GM12878 (cell line): ENCODE measurements at places on chromosomes 2 and 18.
A peak's percentile ranks its signal among the peaks of the same experiment; 100 is the strongest.

DNA sequence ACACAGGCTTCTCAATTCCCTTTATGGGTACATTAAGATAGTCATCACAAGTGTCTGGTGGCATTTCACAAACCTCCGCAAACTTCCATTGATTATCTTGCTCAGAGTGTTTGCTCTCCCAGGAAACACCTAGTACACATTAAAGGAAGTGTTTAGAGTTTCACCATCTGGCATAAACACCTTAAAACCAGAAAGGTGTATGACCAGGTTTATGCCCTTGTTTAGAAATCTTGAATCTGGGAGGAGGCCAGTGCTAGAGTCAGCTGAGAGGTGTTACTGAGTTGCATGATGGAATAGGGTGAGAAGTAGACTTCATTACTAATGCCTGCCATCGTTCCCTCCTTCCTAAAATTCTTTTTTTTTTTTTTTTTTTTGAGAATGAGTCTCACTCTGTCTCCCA is 78.9 kb upstream of the FAM237A start:
- H3K27ac ChIP-seq: no peak overlapping the region
- H3K36me3 ChIP-seq: no peaks in the 10 kb centered on the region
- no peaks in the 10 kb centered on the region for H3K4me1 ChIP-seq
- no peak for DNase-seq
- H3K4me3 ChIP-seq: no peak overlapping the region

DNA sequence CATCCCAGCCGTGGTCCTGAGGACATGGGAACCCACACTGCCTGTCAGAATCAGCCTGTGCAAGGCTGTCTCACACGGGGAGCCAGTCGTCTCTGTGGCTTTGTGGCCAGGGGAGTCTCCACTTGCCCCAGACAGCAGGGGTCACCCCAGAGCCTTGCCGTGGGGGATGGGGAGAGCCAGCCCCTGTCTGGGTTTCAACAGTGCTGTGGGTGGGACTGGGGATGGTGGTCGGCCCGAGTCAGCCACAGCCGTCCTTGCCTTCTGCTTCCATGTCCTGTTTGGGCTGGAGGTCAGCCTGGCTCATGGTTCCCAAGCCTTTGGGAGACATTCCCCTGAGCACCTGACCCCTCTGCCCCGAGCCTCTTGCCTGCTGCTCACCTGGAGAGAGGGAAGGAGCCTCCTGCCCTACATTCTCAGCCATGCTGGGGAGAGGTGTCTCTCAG is 19.6 kb downstream of the GPR35 start:
- H3K27ac ChIP-seq: no peak overlapping the region
- H3K27me3 ChIP-seq: no peaks in the 10 kb centered on the region; the same call in 1 of the 2 replicates
- DNase-seq: no peak
- H3K4me3 ChIP-seq: no peak overlapping the region
- H3K4me1 ChIP-seq: no peaks in the 10 kb centered on the region
- H3K36me3 ChIP-seq: no peaks in the 10 kb centered on the region

DNA sequence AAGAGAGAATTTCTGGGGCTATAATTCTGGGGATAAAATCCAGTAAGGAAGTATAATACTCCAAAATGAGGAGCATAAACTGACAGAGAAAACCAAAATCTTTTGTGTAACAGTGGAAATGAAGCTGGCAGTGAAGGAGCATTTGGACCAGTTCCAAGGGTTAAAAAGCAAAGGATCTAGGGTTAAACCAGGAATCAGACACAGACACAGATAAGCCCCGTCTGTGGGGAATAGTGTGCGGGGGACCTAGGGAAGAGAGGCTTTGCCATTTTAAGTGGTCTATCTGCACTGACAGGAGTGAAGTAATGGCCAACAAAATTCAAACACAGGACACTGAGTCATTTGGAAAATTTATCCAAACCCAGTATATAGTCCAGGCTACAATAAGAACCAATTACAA is 23.4 kb downstream of the SAP130 start:
- peaks cover 14% of the 10 kb centered on the region; the same call in 1 of the 2 replicates for H3K36me3 ChIP-seq
- no peak overlapping the region for H3K4me3 ChIP-seq
- DNase-seq: no peak

- H3K36me3 ChIP-seq: no peaks in the 10 kb centered on the region
- no peak for DNase-seq
- no peaks in the 10 kb centered on the region for H3K27me3 ChIP-seq
- no peak overlapping the region for H3K27ac ChIP-seq
- peaks cover 3% of the 10 kb centered on the region for H3K4me1 ChIP-seq
- peak overlapping the region; percentile 68 for H3K4me3 ChIP-seq
Measured at GRCh38 chr18:74290794-74291471, 830 bp downstream of the CYB5A start.

- no peaks in the 10 kb centered on the region; the same call in 1 of the 2 replicates for H3K27me3 ChIP-seq
- H3K4me1 ChIP-seq: no peaks in the 10 kb centered on the region
- no peak overlapping the region for H3K27ac ChIP-seq
- H3K4me3 ChIP-seq: no peak overlapping the region
Measured at GRCh38 chr2:217641960-217642359, 360.8 kb downstream of the TNS1 start.

- DNase-seq: no peak
- H3K27ac ChIP-seq: peak overlapping the region; percentile 83
- 0 out of 2 replicates have a peak, but pooled peaks cover 2% of the 10 kb centered on the region for H3K36me3 ChIP-seq
Measured at GRCh38 chr2:190408538-190409271, 550 bp downstream of the MFSD6 start.

- H3K27ac ChIP-seq: no peak overlapping the region
- H3K27me3 ChIP-seq: no peaks in the 10 kb centered on the region
- no peak overlapping the region for H3K4me3 ChIP-seq
- no peak for DNase-seq
Measured at GRCh38 chr2:119810049-119810630, 50.4 kb downstream of the PTPN4 start.

- H3K27ac ChIP-seq: no peak overlapping the region
- no peaks in the 10 kb centered on the region for H3K36me3 ChIP-seq
- no peaks in the 10 kb centered on the region for H3K27me3 ChIP-seq
- no peaks in the 10 kb centered on the region for H3K4me1 ChIP-seq
Measured at GRCh38 chr2:124523096-124523495, 498.0 kb downstream of the CNTNAP5 start.

DNA sequence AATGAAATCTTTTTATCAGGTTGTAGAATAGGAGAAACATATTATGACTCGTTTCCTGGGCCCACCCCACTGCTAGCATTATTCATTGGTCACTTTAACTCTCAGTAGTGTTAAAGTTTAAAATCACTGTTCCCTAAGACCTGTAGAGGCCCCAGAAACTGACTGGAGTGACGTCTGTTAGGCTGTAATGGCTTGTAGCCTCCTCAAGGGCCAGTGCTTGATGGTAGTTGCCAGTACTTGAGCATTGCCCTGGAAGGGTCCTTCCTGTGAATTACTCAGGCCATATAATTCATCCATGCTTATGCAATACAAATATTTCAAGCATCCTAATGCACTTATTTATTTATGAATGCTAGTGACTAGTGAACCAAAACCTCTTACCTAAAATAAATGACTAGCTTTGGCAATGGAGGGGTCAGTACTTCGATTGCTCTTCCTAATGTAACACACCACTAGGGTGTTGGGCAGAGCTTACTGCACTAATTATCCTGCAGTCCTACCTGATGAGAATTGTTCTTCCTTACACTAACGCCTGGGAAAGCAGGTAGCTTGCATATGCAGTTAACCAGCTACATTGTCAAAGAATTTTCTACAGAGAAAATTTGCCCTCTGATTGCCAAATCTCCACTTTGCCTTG is 31.2 kb downstream of the ARHGAP25 start:
- no peaks in the 10 kb centered on the region for H3K36me3 ChIP-seq
- no peaks in the 10 kb centered on the region; the same call in 1 of the 2 replicates for H3K27me3 ChIP-seq
- DNase-seq: no peak
- H3K4me1 ChIP-seq: peaks cover 54% of the 10 kb centered on the region
- H3K4me3 ChIP-seq: no peak overlapping the region; the same call in 1 of the 2 replicates

DNA sequence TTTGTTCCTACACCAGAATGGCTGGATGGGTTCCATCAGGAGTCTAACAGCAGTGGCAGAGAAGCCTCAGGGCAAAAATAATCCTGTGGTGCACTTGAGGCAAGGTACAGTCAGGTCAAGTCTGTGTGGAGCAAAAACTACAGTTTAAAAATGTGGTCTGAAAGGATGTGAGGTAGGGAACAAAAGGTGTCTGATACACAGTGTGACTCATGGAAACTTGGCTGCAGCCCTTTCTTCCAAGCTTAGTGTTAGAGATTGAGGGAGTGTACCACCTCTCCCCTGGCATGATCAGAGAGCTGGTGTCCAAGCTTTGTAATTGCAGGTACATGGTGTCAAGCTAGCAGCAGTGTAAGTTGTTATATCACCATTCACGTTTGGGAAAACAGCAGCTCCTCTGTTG is 8.9 kb downstream of the ANKAR start:
- H3K27me3 ChIP-seq: no peaks in the 10 kb centered on the region
- H3K4me1 ChIP-seq: peaks cover 5% of the 10 kb centered on the region; the same call in 1 of the 2 replicates
- H3K27ac ChIP-seq: no peak overlapping the region
- H3K36me3 ChIP-seq: no peaks in the 10 kb centered on the region

GRCh38 chr2:156434461-156435291 is 1.5 kb upstream of the GPD2 start:
- no peak for DNase-seq
- no peaks in the 10 kb centered on the region for H3K36me3 ChIP-seq
- H3K27me3 ChIP-seq: no peaks in the 10 kb centered on the region
- H3K27ac ChIP-seq: no peak overlapping the region
- no peak overlapping the region for H3K4me3 ChIP-seq
- peaks cover 34% of the 10 kb centered on the region for H3K4me1 ChIP-seq

DNA sequence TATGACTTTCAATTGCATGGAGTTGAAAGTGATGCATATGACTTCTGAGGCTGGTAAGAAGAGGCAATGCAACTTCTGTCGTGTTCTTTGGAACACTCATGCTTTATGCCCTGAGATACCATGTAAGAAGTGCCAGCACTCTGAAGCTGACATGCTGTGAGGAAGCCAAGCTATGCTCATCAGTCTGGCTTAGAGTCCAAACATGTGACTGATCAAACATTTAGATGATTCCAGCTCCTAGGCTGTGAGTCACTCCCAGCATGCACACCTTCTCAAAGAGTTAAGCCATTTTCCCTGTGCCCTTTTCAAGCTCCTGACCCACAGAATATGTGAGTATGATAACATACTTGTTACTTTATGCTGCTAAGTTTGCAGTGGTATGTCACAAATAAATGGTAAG is 15.8 kb upstream of the VRK2 start:
- no peak for DNase-seq
- H3K4me3 ChIP-seq: no peak overlapping the region
- H3K27ac ChIP-seq: no peak overlapping the region

DNA sequence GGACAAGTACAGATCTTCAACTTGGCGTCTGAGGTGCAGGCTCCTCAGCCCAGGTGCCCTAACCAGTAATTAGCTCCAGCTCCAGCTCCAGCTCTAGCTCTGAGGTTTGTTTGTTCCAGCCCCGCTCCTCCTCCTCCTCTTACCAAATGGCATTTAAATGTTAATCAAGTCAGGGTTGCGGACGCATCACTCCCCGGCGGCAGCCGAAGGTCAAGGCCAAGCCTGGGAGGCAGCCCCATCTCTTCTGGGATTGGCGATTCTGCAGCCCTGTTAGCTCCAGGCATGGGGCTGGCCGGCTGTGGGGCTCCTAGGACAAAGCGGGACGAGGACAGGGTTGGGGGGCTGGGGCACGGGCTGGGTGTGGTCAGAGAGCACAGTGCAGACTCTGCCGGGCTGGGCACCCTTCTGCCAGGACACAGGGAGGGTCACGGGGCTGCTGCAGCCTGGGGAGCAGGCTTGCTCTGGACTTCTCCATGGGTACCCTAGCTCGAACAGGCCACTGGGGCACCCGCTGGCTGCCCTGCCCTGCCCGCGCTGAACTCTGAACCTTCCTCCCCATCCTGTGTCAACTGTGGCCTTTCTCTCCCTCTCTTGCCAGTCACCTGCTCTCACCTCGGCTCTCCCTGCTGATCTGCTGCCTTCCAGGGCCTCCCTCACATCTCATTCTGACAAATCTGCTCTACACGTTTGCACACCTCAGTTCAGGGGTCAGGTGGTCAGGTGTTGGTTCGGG is 203.3 kb downstream of the CELF4 start:
- no peak overlapping the region for H3K27ac ChIP-seq
- no peaks in the 10 kb centered on the region for H3K4me1 ChIP-seq
- no peak overlapping the region for H3K4me3 ChIP-seq
- DNase-seq: no peak
- H3K27me3 ChIP-seq: peaks cover 13% of the 10 kb centered on the region

- H3K4me1 ChIP-seq: no peaks in the 10 kb centered on the region
- no peak for DNase-seq
- no peak overlapping the region for H3K27ac ChIP-seq
- H3K4me3 ChIP-seq: no peak overlapping the region
- peaks cover 20% of the 10 kb centered on the region for H3K36me3 ChIP-seq
- no peaks in the 10 kb centered on the region for H3K27me3 ChIP-seq
Measured at GRCh38 chr2:174563530-174564282, 33.9 kb downstream of the WIPF1 start.

DNA sequence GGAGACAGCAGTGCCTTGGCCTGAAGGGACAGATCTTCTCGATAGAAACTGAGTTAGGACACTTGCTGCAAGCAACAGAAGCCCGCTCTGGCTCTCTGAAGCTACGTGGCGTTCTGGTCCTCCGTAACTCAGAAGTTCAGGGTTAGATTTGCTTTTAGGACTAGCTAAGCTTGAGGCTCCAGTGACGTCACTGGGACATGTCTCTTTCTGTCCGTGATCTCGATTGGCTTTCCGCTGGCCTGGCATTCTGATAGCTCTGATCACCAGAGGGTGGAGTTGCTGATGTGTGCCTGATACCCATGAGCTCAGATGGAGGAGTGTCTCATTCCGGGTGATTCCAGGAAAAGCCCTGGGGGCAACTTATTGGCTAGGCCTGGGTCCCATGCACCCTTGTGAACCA is 75.0 kb downstream of the GLI2 start:
- H3K36me3 ChIP-seq: no peaks in the 10 kb centered on the region
- no peak for DNase-seq
- H3K27me3 ChIP-seq: no peaks in the 10 kb centered on the region
- H3K27ac ChIP-seq: no peak overlapping the region
- no peak overlapping the region for H3K4me3 ChIP-seq
- H3K4me1 ChIP-seq: no peaks in the 10 kb centered on the region
